ENCODE measurements at places on chromosomes 5 and 9.

- DNase-seq: no peak
Measured at GRCh38 chr5:179875741-179876609, 17.4 kb upstream of the MRNIP start.

GRCh38 chr9:94068257-94068656 lies 16.0 kb upstream of the PTPDC1 start:
- DNase-seq: no peak

DNA sequence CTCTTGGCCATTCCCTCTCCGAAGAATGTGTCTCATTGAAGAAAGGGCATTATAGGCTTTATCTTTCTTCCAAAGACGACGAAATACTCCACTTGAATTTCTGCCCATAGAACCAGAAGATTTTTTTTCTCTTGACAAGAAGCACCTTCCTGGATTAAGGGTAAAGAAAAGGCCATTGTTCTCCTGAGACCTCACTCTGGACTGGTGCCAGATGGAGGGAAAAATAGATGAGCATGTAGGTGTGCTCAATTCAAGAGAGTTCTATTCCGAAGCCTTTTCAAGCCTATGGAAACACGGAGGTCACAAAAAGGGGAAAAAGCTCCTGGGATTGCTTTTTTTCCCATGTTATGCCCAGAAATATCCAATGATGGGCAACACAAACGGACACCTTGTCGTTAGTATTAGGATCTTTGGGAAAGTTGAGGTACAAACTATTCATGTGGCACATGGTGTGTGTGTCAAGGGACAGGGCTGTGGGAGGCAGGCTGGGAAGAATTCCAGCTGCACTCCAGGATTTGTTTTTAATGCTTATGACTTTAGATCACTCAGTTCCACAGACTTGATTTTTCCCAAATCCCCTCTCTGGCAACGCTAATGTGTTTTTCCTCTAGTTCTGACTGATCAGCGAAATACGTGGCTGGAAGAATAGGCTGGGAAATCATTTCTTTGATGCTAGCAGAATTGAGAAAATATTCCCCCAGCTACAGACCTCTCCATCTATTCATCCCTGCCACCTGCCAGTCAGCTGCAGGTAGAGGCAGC lies 89.9 kb downstream of the SIL1 start:
- DNase-seq: no peak

- no peak for DNase-seq
Measured at GRCh38 chr9:130425741-130426466, 18.9 kb upstream of the ASS1 start.

GRCh38 chr9:13769641-13770040 lies 490.1 kb upstream of the MPDZ start:
- DNase-seq: no peak

GRCh38 chr5:133728475-133728874 lies 116.1 kb upstream of the FSTL4 start:
- DNase-seq: no peak

GRCh38 chr5:177023303-177023664 lies 788 bp downstream of the ZNF346 start:
- DNase-seq: peak; percentile 24

GRCh38 chr5:98568336-98568735 lies 205.1 kb upstream of the RGMB start:
- no peak for DNase-seq

DNA sequence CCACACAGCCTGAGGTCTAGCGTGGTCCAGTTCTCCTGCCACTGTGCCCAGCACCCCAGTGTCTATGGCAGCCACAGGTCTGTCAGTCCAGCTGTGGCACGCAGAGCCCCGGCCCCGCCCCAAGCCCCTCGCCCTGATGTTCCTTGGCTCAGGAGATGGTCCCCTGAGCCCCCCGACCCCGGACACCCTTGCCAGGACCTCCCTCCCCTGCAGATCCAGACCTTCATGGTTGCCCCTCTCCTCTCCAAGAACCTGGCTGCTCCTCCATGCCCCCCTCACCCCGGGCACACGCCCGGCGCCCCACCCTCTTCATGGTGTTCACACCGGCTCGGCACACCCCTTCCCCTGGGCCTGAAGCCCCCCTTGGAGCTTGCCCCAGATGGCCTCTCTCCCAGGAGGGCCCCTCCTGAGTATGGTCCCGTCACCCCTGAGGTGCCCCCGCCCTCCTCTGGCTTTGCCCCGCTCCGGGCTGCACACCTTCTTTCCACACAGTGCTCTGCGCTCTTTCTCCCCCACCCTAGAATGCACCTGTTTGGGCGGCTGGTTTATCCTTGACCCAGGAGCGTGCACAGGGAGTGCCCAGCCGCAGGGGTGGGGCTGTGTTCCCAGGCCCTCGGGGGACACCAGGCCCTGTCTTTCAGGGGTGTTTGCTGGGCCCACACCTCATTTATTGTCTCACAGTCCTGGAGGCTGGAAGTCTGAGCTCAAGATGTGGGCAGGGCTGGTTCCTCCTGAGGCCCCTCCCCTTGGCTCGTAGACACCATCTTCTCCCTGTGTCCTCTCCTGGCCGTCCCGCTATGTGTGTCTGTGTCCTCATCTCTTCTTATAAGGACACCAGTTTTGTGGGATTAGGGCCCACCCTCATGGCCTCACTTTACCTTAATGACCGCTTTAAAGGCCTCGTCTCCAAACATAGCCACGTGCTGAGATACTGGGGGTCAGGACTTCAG lies 37.6 kb downstream of the KCNT1 start:
- DNase-seq: no peak

DNA sequence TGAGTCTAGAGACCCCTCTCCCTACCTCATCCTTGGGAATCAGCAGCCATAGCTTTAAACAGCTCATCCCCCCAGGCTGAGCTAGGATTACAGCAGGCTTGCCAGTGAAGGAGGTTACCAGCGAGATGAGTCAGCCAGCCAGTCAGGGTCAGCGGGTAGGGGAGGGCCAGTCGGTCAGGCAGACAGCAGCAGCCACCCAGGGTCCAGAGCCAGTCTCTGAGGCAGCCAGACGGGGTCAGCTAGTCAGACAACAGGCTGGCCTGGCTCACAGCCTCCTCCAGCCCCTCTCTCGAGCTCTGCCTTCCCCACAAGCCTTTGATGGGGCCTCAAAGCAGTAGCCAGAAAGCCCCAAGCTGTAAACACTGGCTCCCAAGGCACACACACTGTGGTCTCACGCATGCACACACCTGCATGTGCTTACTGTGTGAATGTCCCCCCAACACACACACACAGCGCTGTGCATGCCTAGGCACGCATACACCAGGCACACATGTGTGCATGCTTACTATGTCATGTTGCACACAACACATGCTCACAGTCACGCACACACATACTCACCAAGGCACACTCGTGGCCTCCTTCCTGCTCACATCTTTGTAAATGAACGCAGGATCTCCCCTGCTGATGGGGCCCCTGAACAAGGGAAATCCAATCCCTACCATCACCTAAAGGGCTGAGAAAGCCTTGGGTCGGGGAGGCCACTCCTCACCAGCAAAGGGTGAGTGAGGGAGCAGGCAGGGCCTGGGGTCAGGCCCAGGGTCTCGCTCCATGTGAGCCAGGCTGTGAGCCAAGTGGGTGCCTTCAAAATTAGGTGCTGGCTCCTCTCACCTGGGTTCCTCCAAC lies 28.2 kb upstream of the CPLX2 start:
- DNase-seq: no peak

DNA sequence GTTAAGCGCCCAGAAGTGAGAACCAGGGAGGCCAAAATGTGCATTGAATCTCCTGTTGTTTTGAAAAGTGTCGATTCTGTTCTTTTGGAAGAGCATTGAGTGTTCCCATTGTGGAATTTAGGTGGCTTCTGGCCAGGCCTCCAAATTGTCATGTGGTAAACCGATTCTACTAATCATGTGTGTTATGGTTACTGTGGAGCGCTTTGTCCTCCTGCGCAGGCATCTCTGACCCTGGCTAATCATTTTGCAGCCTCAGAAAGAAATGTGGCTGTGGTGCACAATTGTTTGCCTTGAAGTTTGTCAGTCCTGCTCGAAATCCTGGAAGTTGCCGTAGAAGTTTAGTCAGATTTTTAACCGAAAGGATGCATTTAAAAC lies 121.3 kb downstream of the RASGRF2 start:
- no peak for DNase-seq

GRCh38 chr5:131521252-131521651 lies 113.8 kb downstream of the RAPGEF6 start:
- no peak for DNase-seq

GRCh38 chr9:18184401-18184800 lies 289.6 kb upstream of the ADAMTSL1 start:
- DNase-seq: no peak

- DNase-seq: no peak
Measured at GRCh38 chr5:35593338-35593737, 24.3 kb upstream of the SPEF2 start.

- no peak for DNase-seq
Measured at GRCh38 chr5:144844086-144844485, 673.4 kb downstream of the KCTD16 start.

DNA sequence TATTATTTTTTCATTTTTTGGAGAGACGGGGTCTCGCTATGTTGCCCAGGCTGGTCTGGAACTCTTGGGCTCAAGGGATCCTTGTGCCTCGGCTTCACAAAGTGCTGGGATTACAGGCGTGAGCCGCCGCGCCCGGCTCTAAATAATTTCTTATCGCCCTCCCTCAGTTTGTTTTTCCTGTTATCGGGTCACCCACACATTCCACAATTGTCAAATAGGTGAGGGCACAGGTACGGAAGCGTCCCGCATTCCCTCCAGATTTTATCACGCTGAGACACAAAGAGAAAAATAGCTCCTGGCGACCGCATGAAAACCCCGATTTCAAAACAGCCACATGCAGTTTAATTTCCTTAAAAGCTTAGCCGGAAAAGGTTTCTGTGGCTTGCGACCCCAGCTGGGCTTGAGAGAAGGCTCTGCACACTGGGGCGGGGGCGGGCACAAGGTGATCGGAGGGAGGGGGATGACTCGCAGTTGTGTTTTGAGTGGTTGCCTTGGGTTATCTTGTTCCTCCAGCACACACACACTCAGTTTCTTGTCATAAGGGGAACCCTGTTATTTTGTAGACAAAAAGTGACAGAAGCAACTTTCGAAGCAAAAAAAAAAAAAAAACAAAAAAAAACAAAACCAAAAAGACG lies 717 bp upstream of the IQGAP2 start:
- DNase-seq: peak; percentile 78

DNA sequence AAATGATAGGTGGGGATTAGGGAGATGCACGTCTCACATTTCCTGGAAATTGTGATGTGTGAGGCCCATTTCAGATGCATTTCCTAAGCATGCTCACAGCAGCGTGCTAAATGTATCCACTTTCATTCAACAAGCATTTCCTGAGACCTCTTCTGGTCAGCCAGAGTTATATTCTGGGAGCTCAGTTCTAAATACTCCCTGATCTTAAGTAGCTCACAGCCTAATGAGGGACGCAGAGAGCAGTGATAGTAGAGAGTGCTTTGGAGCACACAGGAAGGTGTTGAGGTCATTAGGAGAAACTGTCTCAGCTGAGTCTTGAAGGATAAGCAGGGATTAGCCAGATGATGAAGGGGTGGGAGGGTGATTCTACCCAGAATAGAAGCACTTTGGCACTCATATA lies 46.2 kb upstream of the FSD1L start:
- DNase-seq: peak; percentile 22

GRCh38 chr9:87406543-87407166 lies 91.0 kb upstream of the DAPK1 start:
- DNase-seq: no peak

DNA sequence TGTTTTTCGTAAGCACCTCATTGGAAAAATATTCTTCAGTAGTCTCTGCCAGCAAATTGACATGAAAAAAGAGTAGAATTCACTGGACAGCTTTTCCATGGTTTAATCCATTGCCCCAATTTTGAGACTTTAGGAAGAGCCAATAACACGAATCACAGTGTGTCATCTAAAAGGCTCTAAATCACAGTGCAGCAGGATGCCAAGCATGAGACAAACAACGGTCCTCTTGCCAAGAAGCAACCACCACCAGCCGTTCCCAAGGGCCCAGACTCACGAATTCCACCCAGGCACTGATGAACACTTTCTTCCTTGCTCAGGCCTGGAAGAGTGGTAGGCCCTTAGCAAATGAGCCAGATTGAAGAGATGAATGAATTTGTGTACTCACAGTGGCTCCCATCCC lies 18.3 kb upstream of the IRX4 start:
- no peak for DNase-seq

GRCh38 chr5:118952992-118953651 lies 35.2 kb downstream of the DTWD2 start:
- DNase-seq: no peak

- peak; percentile 35 for DNase-seq
Measured at GRCh38 chr5:52119768-52120167, 667.9 kb upstream of the ITGA1 start.

DNA sequence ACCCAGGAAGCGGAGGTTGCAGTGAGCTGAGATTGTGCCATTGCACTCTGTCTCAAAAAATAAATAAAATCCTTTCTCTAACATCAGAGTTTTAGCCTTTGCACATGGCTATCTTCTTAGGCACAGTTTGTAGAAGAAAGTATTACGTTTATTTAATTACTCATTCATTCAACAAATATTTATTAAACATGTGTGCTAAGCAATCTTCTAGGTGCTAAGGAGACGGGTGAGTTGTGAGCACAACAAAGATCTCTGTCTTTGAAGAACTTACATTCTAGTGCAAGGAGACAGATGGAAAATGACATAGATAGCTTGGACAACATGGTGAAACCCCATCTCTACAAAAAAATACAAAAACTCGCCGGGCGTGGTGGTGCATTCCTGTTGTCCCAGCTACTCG lies 122.3 kb upstream of the MYO10 start:
- no peak for DNase-seq
